ENCODE measurements at places on chromosomes 16 and 17.

- DNase-seq = no peak
Observed at GRCh38 chr17:75114552-75115314, 5.0 kb downstream of the ARMC7 start.

DNA sequence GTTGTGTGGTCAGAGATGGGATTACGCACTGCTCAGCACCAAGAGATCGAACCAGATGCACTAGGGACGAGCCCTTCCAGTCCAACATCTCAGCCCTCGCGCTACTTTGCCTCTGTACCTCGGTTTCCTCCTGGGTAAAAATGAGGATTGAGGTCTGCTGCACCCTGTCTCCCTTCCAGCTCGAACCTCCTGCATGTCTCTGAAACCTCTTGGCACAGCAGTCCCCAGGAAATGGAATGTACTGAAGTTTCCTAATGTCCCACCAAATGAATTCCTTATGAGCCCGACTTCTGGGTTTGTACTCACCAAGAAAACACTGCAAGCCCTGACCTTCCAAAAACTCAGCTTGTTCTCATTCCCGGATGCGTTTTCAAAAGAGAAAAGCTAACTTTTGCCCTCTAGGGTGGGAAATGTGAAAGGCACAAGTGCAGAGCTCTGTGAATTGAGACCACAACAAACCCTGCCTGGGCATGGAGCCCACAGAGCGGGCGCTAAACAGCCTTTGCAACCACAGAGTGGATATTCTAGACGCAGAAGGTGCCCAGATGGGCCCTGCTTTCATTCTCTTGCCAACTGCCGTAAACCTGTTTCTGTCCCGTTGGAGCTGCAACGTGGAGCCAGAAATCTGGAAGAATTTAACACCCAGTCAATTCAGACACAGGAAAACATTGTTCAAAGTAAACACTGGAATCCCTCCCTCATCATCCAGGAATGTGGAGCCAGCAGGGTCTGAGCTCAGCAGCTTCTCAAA, 10.3 kb downstream of the CDRT4 start:
- DNase-seq = no peak

GRCh38 chr17:4362141-4362540, 4.3 kb downstream of the UBE2G1 start:
- DNase-seq = peak; percentile 1

DNA sequence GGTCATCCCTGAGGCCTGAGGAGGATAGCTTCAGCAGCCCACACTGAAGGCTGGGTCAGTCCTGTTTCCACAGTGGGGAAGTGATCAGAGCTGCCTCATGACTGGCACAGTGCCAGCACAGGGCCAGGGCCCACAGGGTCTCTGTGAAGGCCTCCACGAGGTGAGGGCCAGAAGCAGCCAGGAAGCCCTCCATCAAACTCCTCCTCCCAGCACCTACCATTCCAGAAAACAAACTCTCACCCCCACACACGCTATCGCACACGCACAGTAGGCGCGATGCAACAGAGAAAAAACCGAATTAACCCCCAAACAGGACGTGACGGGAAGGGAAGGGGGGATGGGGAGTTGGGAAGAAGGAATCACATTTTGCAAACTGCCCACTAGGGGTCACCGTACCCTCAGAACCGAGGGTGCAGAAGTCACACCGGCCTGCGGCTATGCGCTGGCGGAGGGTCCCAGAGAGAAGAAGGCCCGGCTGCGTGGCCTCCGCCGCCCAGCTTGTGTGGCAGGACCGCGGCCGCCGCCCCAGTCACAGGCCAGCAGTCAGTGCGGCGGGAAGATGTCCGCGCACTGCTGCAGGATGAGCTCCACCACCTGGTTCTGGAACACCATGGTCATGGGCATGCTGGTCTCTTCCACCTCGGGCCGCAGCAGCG, 37.6 kb downstream of the ARHGAP27 start:
- peak; percentile 53 for DNase-seq

DNA sequence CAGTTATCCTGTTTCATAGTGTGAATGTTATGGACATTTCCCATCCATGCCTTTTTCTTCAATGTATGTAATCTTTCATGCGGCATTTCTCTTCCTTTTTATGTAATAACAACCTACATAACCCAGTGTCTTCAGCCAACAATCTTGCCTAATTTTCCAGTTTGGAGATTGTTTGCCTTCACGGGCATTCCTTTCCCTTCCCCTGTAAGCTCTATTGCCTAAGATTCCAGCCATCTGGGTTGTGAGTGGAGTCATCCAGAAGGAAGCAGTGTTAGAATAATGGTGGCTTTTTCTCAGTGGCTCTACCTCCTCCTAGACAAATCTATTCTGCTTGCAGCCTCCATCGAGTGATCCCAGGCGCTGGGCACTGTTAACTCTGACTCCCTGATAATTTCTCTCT, 22.3 kb downstream of the SYCE1L start:
- no peak for DNase-seq

DNA sequence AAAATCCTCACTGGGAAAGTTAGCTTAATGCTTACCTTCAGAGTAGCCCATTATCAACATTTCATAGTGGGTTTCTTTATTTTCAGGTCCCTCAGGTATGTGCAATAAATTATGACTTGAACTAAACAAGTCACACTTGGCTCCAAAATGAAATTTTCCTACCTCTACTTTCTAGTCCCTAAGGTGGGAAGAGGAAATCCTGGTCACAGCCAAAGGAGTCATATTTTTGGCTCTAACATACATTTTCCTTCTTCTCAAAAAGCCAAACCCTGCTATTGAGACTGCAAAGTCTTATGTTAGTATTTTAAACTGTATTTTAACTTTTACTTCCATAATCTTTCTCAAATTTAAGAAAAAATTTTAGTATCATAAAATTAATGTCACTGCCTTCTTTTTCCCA, 128.9 kb downstream of the BRIP1 start:
- no peak for DNase-seq

GRCh38 chr17:72810991-72811508, 281.4 kb downstream of the SLC39A11 start:
- DNase-seq = no peak

DNA sequence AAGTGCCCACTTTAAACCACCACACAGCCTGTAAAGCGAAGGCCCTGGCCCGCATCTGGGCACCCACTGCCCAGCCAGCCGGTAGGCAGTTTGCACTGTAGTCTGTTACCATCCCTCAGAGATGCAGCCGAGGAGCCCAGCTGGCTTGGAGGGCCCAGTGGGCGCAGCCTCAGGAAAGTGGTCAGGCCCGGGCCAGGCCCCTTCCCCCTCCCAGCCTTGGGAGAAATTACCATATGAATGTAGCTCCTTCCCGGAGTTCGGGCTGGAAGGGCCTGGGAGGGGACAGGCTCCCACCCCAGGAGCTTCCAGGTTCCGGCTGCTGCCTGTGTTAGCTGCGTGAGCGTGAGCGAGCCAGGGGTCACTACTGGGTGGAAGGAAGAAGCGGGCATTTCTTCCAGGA, 325.4 kb downstream of the SEC14L1 start:
- DNase-seq = no peak

DNA sequence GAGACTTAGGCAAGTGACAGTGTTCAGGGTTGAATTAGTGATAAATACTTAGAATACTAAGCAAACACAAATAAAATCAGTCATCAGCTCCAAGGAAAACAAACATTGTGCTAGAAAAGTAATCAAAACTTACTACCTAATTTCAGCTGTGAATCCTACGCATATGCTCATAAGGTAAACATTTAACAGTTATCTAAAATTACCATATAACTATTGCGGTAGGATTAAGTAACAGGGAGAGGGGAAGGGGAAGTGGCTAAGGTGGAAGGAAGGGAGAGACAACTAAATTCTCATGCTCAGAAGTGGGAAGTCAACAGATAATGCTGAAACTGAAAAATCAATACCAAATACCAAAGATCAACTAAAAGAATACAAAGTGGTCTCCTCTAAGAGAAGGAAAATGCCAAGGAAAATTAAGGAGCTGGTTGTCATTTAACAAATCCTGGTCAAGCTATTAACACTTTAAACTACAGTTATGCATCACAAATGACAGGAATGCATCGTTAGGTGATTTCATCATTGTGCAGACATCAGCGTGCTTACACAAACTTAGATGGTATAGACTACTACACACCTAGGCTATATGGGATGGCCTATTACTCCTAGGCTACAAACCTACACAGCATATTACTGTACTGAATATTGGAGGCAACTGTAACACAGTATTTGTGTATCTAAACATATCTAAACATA, 20.0 kb downstream of the USP32 start:
- no peak for DNase-seq

GRCh38 chr17:66928949-66929348, 35.6 kb upstream of the CACNG4 start:
- no peak for DNase-seq

- no peak for DNase-seq
Observed at GRCh38 chr16:8576141-8577004, 13.9 kb downstream of the TMEM114 start.

- DNase-seq = no peak
Observed at GRCh38 chr17:17384291-17384615, 81.1 kb downstream of the NT5M start.

GRCh38 chr16:88298833-88299745, 83.7 kb upstream of the ZNF469 start:
- DNase-seq = no peak

- no peak for DNase-seq
Observed at GRCh38 chr17:81821603-81822311, 11.3 kb downstream of the MCRIP1 start.

GRCh38 chr16:52372313-52372712, 174.6 kb downstream of the TOX3 start:
- DNase-seq = no peak

DNA sequence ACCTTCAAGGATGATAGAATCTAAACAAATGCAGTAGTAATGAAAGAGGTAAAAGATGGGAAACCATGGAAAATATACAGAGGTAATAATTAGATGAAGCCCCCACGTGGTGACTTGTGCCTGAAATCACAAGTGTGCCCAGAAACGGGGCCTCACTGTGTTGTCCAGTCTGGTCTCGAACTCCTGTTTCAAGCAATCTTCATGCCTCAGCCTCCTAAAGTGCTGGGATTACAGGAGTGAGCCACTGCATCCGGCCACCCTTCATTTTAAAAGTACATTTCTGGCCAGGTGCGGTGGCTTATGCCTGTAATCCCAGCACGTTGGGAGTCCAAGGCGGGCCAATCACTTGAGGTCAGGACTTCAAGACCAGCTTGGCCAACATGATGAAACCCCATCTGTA, 14.2 kb upstream of the PRR14 start:
- DNase-seq = no peak

DNA sequence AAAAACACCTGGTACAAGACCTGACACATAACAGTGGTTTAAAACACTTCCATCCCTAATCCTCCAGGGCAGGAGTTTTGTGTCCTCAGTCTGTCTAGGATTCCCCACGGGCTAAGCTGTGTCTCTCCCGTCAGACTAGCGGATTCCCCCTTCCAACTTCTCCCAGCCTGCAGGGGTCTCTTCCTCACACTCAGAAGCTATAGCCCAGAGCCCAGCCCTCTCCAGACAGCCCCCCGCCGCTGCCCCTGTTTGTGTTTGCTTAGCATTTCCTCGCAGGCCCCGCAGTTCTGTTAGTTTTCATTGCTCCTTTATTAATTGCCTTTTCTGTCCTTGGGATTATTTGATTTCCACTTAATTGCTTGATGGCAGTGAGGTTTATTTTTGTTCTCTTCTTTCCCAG, 91.2 kb downstream of the TMEM132E start:
- no peak for DNase-seq
